ENCODE measurements at places on chromosomes 1 and 21. TPM values are rescaled to one million over a fixed set of nuclear protein-coding genes. Genes with fewer than 3 reads are reported as not detected.

DNA sequence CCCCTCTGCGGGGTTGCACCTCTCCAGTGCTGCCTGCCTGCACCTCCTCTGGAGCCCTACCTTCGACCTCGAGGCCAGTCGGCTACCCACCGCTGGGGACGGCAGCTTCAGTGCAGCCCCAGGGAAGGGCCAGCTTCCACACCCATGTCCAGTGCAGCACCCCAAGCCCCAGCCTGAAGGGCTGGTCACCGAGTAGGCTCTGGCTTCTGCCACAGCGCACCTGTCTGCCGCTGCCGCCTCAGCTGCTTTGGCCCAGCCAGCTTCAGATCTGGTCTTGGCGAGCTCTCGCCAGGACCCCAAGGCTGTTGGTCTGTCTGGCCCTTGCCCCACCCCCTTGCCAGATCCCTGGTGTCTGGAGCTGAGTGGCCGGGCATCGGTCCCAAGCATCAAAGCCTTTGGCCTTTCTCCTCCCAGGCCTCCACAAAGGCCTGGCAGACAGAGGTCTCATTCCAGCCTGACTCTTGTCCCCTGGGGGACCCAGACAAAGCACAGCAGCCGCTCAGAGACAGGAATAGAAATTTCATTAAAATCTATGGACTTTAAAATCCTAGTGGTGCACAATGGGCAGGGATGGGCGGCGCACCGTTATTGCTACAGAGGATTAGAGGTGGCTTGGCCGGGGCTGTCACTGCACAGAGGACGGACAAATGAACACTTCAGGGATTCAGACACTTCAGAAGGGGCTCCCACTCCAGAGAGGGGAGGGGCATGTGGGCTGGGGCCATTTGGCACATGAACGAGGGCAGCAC is 4.8 kb downstream of the CCDC24 start:
- DNase-seq = no peak

DNA sequence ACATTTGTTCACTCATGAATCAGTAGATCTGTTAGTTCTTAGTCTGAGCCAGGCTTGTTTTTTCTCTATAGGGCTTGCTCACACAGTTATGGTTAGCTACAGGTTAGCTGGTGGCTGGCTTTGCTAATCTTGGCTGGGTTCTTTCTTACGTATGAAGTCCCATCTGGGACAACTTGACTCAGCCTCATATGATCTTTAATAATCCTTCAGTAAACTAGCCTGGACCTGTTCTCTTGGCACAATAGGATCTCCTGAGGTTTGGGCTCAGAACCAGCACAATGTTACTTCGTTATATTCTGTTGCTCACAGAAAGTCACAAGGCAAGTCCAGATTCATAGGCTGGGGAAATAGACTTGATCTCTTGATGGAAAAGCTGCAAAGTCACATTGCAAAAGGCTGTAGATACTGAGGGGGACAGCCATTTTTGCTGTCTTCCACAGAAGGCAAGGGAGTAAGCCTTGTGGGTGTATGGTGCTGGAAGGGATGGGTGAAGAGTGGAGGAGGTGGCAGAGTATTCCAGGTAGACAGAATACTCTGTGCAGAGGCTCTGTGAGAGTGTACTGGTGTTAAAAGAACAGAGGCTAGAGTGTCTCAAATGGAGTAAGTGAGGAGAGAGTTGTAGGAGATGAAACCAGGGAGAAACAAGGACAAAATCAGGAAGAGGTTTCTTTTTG is 24.4 kb downstream of the EFCAB7 start:
- DNase-seq = no peak

DNA sequence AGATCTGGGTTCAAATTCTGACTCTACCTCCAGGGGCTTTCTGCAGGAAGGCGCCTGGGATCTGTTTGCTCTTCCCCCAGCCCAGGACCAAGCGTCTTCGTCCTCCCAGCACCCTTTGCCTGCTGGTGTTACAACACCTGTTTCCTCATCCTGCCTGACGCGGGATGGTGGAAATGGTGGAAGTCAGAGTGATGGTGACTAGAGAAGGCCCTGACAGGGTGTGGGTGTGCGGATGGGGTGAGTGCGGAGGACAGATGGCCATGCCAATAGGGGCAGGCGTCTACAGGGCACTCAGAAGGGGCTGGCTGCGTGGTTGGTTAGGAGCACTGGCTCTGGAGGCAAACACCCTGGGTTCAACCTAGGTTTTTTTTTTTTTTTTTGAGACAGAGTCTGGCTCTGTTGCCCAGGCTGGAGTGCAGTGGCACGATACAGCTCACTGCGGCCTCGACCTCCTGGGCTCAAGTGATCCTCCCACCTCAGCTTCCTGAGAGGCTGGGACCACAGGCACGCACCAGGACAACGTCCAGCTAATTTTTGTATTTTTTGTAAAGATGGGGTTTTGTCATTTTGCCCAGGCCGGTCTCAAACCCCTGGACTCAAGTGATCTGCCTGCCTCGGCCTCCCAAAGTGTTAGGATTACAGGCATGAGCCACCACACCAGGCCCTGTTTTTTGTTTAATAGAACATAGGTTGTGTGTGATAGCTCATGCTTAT is 1.5 kb downstream of the THEMIS2 start:
- peak; percentile 42 for DNase-seq

TNNI3K gene
- not detected for total RNA-seq

GRCh38 chr1:168320800-168321450 is 40.2 kb downstream of the TBX19 start:
- no peak for DNase-seq

DNA sequence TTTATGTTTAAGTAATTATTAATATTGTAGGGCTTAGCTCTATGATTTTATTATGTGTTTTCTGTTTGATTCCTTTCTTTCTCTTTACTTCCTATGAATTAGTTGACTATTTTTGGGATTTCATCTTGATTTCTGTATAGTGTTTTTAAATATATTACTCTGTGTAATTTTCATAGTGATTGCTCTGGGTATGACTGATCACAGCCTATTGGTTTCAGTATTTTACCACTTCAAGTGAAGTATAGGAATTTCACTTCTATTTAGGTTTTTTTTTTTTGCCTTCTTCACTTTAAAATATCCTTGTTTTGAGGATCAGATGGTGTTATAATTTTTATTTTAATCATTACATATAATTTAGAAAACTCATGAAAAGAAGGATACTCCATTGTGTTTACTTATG is 94.8 kb downstream of the CRB1 start:
- no peak for DNase-seq

OR10Z1 gene
- total RNA-seq = not detected

S100A2 gene
- total RNA-seq = not detected

S1PR1 gene
- 9.4 TPM for total RNA-seq

PRKACB gene
- 19.3 TPM for total RNA-seq

HRNR gene
- not detected for total RNA-seq

KCNE1 gene
- 5.4 TPM for total RNA-seq

ETNK2 gene
- 59.2 TPM for total RNA-seq

RXFP4 gene
- not detected for total RNA-seq

DNA sequence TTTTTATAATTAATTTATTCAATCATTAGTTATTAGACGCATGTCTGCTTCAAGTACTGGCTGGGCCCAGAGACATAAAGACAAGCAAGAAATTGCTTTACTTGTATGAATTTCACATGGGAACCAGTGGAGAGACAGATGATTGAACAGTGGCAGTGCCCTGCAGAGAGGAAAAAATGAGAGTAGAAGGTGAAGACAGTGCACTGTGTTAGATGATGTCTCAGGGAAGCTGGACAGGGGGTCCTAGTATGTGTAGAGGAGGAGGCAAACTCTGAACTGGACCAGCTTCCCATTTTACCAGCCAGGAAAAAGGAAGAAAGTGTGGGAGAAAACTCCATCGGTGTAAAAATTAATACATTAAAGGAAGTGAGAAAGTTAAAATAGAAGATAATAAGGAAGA is 126.0 kb downstream of the BACH1 start:
- no peak for DNase-seq

- DNase-seq = no peak
Measured at GRCh38 chr1:96721053-96721415, 550 bp upstream of the PTBP2 start.

GRCh38 chr1:81449786-81450185 is 350.9 kb upstream of the ADGRL2 start:
- no peak for DNase-seq

DNA sequence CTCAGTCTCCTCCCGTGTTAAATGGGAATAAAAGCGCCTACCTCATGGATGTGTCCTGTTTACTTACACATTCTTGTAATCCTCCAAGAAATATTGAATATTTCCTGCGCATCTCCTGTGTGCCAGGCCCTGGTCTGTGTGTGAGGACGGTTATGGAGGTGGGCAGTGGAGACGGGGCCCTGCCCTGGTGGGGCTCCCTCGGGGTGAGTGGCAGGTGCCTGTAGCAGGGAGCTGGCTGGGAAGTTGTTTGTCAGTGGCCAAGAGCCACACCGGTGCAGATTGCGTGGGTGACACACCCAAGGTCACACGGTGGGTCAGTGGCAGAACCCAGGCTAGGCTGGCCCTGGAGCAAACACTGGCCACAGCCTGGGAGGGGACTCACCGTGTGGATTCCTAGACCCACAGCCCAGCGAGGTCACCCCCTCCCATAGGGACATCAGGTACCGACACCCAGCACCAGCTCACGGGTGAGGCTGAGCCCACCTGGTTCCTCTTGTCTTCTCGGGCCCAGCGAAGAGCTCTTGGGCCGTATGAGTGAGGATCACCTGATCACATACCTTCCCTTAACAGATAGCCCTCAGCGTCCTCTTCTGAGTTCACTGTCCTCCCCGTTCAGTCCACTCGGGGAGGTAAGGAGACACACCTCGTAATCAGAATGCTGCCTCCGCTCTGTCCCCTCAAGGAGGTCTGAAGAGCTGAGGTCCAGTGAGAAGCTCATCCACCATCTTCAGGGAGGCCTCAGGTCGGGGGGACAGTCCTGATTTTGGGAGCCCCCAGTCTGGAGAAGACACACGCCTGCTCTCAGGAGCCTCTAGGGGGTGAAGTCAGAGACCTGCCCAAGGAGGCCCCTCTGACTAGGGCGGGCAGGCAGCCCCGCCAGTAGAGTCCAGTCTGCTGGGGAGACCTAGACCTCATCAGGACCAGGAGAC is 349.6 kb downstream of the MATN1 start:
- no peak for DNase-seq

FNDC10 gene
- 0.26 TPM for total RNA-seq
